ENCODE measurements at places on chromosomes 1 and 21.

DNA sequence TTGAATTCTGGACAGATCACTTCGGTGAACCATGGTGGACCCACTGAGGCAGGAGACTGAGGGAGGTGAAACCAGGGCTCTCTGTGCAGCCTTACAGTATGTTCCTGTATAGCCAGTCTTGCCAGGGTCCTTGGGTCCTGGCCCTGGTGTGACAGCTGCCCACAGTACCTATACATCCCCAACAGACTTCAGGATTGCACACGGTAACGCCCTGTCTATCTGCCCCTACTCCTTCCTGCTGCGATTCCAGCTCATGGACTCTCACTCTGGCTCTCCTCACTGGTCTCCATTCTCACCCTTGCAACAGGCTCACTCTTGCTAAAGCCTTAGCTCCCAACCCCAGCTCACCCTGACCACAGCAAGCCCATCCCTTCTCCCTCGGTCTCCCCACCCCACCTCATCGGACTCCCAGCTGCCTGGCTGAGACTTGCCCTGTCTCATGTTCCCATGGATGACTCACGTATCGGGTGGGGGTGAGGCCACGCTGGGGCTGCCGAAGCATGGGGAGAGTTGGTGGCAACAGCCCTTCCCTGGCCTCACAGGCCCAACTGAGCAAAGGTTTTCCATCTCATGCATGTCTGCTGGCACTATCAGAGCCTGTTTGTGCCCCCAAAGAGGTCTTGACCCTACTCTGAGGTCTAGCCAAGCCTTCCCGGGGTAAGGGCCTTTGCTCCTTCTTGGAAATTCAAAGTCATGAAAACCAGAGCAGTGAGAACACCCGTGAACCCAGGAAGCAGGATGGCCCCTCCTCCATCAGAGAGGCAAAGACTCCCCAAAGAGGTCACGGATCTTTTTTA, 7.1 kb downstream of the PHLDA3 start:
- DNase-seq, result no peak

DNA sequence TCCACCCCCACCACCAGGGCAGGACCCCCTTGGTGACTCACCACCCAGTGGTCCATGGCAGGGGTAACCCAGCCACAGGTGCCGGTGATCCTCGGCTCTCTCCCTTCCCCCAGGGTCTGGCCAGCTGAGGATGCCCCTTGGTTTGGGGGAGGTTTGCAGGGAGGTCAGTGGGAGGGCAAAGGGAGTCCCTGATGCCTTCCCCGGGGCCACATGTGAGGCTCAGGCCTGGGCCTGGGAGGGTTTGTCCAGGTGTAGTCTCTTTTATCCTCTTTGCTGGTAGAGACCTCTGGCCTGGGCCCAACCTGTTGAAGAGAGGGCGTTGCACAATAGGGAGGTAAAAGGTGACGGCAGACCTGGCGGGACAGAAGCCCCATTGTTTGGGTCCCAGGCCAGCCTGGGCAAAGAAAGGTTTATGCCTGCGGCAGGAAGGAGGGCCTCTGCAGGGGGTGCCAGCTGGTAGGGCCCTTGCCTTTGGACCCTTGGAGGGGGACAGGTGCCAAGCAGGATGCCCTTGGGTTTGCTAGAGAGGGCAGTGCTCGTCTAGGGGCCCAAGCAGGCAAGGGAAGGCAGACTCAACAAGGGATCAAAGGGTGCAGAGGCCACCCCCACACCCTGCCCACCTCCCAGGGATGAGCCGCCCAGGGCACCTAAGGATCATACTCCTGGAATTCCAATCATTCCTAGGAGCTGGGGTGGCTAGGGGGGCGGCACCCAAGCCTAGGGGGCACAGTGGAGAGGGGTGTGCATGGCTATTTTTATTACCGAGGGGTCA, 760 bp upstream of the TINAGL1 start:
- DNase-seq, result no peak

- DNase-seq, result no peak
Measured at GRCh38 chr1:11138952-11139351, 39.3 kb upstream of the EXOSC10 start.

- DNase-seq, result no peak
Measured at GRCh38 chr21:44094832-44095231, 12.4 kb upstream of the PWP2 start.

- no peak for DNase-seq
Measured at GRCh38 chr1:243725075-243725474, 125.0 kb downstream of the AKT3 start.

GRCh38 chr1:157176591-157177121, 38.5 kb upstream of the ETV3 start:
- no peak for DNase-seq

GRCh38 chr1:214328770-214329469, 48.0 kb downstream of the SMYD2 start:
- peak; percentile 42 for DNase-seq

GRCh38 chr21:14888202-14888601, 176.6 kb downstream of the NRIP1 start:
- no peak for DNase-seq

DNA sequence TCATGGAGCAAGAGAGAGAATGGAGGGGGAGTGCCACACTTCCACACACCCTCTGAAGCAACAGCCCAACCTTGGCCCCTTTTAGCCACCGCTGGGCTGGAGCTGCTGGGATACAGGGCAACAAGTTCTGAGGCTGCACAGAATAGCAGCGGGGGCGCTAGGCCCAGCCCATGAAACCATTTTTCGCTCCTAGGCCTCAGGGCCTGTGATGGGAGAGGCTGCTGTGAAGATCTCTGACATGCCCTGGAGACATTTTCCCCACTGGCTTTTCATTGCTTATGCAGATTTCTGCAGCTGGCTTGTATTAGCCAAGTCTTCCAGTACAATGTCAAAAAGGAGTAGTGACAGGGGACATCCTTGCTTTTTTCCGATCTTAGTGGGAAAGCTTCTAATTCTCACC, 202.3 kb upstream of the B3GALT2 start:
- no peak for DNase-seq

GRCh38 chr1:236302941-236303340, 21.2 kb upstream of the ERO1B start:
- no peak for DNase-seq

- DNase-seq, result peak; percentile 75
Measured at GRCh38 chr21:21200103-21200938, 202.1 kb downstream of the NCAM2 start.

DNA sequence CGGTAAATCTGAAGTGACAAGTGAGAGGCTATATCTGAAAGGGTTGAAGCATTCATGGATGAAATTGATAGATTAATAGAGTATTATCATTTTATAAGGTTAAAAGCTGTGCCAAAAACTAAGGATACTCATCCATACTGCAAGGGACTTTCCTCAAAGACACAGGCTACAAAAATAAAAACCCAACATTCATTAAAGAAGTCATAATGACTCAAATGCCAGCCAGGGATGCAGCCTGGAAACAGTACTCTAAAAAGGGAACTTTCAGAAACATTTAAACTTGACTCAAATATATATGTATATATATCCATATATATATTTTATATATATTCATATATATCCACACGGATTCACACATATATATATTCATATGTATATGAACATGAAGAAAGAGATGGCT, 1.1 kb upstream of the TIAM1 start:
- DNase-seq, result no peak

DNA sequence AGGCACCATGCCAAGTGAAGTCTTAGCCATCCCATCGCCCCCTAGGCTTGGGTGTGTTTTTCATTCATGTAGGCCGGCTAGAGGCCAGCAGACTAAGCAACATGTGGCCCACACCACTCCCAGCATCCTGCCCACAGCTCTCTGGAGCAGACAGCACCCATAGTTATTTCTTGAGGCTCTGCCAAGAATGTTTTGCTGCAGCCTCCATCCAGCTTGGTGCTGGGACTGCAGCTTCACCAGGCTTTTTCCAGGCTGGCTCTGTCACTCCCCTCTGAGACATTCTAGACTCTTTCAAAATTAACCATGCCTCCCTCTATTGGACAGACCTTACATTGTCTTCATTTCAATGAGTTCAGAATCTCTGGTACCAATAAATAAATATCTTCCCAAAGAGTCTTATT, 104.2 kb downstream of the DUSP10 start:
- DNase-seq, result no peak

DNA sequence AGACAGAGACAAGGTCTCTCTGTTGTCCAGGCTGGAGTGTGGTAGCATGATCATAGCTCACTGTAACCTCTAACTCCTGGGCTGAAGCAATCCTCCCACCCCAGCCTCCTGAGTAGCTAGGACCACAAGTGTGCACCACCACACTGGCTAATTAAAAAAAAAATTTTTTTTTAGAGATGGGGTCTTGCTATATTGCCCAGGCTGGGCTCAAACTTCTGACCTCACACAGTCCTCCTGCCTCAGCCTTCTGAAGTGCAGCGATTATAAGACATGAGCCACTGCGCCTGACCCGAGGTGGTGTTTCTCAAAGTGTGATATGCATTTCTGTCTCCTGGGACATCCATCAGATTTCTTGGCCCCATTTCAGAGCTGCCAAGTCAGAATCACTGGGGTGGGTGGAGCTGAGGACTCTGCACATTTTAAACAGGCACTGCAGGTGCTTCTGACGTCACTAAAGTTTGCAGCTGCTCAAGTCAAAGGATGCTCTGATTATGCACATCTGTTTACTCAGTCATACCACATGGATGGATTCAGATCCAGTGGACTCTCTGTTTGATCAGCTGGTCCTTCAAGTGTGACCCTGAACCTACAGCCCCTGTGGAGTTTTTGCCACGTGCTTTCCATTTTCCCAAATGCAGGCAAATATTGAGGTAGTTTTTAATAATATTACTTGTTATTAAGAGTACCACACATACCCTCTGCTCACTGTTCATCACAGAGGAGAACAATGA, 21.4 kb downstream of the TGFB2 start:
- no peak for DNase-seq

DNA sequence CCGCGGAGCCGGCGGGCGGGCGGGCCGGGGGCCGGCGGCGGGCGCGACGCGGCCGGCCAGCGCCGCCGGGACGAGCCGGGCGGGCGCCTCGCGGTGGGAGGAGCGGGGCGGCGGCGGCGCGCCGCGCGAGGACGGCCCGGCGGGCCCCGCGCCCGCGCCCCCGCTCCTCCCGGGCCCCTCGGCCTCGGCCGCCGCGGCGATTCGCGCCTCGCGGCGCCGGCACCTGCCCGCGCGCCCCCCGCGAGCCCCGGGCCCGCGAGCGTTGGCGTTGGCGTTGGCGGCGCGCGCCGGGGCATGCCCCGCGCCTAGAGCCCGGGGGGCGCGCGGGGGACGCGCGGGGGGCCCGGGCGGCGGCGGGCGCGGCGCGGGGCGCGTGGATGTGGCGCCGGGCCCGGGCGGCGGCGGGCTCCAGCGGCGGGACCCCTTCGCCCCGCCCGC, at the start of gene SKI:
Gene SKI (plus strand): TSS at position 163 of the 438 bp plus-strand sequence. CDS start 448 bp downstream, outside the sequence.
- DNase-seq, result no peak

- no peak for DNase-seq
Measured at GRCh38 chr1:94599095-94599813, 57.7 kb upstream of the F3 start.

- DNase-seq, result no peak
Measured at GRCh38 chr1:31650161-31651088, 5.7 kb upstream of the PEF1 start.

- no peak for DNase-seq
Measured at GRCh38 chr1:63746129-63746864, 27.5 kb upstream of the ROR1 start.

DNA sequence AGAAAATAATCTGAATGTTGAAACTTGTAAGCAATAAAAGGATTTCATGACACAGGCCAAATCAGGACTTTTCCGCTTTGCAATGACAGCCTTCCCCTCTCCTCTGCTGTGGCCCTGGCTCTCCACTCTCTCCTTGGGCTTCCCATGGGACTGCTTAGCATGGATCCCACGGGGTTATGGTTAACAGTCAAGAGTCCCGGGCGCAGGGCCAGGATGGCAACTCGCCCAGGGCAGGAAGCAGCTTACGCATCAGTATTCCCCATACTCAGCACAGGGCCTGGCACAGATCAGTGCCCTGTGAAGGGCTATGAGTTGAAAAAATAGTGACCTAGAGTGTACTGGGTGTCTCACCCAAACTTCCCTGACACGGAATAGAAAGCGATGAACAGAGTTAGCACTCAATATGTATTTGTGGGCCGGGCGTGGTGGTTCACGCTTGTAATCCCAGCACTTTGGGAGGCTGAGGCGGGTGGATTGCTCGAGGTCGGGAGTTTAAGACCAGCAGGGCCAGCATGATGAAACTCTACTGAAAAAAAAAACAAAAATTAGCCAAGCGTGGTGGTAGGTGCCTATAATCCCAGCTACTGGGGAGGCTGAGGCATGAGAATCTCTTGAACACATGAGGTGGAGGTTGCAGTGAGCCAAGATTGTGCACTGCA, 29.1 kb upstream of the GRHL3 start:
- no peak for DNase-seq

DNA sequence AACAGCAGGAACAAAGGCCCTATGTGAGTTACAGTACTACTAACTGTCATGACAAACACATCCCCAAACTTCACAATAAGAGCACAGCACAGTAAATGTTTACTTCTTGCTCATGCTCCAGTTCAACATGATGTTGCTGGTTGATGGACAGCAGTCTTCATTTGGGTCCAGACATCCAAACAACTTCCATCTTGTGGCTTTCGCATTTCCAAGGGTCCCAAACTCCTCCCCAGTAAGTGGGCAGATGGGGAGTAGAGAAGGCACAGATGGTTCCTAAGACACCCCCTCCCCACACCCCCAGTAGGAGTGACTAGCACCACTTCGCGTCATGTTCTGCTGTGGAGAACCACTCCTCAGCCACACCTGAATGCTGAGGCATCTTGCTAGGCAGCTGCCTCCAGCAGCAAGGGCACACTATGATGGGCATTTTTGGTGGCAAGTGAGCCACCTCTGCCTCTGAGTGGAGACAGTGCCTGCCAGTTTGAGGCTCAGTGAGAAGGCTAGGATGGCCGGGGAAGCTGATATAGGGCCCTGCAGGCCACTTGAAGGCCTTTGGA, 32.7 kb upstream of the CD2 start:
- DNase-seq, result no peak

DNA sequence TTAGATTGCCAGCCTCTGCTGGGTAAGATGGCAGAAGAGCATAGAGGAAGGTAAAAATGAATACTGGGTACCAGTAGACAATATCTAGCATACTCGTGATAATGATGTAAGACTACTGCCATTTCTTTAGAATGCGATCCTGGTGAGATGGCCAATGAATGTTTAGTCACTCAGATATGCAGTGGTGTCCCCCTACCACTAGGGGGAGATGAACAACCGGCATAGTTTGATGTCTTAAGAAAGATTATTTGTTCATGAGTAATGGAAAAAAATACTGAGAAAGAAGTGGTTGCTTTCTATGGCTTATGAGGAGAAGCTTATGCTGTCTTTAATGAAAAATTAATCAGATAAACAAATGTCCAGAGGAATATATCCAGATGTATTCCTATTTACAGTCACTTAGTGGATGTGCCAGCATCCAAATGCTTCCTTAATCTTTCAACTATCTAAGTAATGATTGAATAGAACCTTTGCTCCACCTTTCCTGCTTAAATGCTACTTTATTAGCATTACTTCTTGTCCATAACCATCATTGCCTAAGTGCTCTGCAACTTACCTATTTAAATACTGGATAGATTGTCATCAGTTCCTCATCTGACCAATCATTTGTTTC, 256.6 kb downstream of the ST6GALNAC3 start:
- no peak for DNase-seq

- DNase-seq, result peak; percentile 50
Measured at GRCh38 chr21:14773777-14774345, 227.7 kb upstream of the SAMSN1 start.

- DNase-seq, result no peak
Measured at GRCh38 chr21:40902993-40903392, 56.0 kb upstream of the DSCAM start.

- DNase-seq, result no peak
Measured at GRCh38 chr1:203143641-203144040, 16.1 kb downstream of the ADORA1 start.

GRCh38 chr1:21379571-21379970, 60.4 kb upstream of the NBPF3 start:
- no peak for DNase-seq

- no peak for DNase-seq
Measured at GRCh38 chr1:45694823-45695222, 6.8 kb downstream of the TMEM69 start.
